ENCODE measurements at places on chromosomes 13 and 19.

- DNase-seq = no peak
These were observed 4.6 kb downstream of the KLK1 start for GRCh38 chr19:50818859-50819472.

- DNase-seq = no peak
These were observed 340.0 kb downstream of the SUCLA2 start for GRCh38 chr13:47661076-47661475.

DNA sequence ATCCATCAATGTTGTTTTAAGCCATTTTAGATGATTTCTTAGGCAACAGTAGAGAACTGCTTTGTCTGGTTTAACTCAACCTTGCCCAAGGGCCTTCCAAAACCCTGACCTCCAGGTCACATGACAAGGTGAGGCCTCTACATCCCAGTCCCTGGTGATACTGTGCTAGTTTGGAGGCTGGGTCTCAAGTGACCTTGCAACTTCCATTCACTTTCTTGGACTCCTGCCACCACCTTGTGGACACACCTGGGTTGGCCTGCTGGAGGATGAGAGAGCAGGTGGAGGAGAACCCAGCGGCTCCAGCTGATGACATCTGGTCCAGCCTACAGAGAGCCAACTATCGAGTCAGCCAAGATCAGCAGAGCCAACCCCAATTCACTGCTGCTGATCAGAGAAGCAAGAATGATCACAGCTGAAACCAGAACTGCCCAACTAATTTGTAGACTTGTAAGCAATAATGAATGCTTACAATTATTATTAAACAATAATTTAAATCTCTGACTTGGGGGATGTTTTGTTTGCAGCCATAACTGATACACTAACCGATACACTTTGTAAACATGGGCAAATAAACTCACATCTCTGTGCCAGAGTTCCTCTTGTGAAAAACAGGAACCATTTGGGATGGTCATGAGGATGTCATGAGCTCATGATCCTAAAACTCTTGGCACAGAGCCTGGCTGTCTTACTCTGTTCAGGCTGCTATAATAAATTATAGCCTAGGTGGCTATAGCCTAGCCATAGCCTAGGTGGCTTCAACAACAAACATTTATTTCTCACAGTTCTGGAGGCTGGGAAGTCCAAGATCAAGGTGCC is 11.5 kb downstream of the FAM187B start:
- DNase-seq = no peak

- no peak for DNase-seq
These were observed 900.2 kb downstream of the DIAPH3 start for GRCh38 chr13:59263531-59263930.

GRCh38 chr13:80010286-80010831 is 330.6 kb downstream of the SPRY2 start:
- no peak for DNase-seq
